ENCODE measurements at places on chromosomes 12 and 14. TPM values are rescaled to one million over a fixed set of nuclear protein-coding genes. Genes with fewer than 3 reads are reported as not detected.

Gene FAM90A1
- not detected for total RNA-seq

Gene KDM2B
- total RNA-seq, result 29.8 TPM

DNA sequence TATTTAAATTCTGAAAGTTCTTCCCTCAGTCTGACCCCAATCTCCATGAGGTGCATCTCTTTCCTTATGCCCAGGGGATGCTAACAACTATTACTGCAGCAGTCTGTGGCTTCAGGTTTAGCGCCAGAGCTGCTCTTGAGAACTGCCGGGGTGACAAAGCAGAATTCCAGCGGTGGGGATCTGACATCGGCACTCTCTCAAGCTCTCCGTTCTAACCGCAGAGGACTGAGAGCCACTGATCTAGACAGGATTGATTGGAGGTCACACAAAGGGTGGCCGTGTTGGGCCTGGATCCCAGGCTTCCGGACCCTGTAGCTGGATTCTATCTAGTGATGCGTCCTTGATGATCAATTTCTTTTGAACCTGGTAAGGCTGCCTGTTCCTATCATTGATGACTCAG lies 155.6 kb upstream of the TMEM132C start:
- no peaks in the 10 kb centered on the region for H3K36me3 ChIP-seq
- H3K27ac ChIP-seq, result no peak overlapping the region
- H3K4me3 ChIP-seq, result no peak overlapping the region
- no peaks in the 10 kb centered on the region for H3K27me3 ChIP-seq

DNA sequence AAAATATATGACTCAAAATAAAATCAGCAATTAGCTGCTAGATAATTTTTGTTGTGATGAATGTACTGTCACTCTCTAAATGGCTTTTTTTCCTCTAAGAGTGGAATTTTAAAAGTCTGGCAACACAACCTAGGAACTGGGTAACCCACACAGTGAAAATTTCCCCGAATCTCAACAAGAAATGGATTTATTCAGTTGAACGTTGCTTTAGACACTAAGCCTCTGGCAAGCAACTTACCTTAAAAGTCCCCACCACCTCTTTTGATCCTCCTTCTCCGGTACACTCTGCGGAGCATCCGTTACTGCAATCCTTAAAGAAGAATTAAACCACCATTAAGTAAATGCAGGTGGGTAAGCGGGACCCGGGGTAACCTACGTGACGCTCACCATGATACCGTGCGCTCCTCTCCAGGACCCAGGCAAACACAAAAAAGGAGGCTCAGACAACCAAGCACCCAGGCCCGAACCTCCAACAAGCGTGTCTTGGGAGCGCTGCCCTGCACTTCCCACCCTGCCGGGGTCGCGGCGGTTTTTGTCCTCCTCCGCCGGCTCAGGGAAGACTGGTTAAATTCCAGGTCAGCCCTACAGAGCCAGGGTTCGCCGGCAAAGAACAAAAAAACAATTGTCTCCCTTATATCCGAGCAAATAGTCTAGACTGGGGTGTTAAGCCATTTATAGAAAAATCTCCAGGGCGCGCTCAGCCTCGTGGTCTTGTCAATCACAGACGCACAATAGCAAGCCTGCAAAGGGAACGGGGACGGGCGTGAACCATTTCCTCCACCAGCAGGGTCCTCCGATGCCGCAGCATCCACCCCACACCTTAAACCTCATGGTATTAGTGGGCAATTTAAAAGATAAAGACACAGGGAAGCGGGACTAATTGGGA lies 47.1 kb downstream of the BCAT1 start:
- H3K4me3 ChIP-seq, result peak overlapping the region; percentile 80
- peaks cover 39% of the 10 kb centered on the region for H3K4me1 ChIP-seq
- H3K27me3 ChIP-seq, result no peaks in the 10 kb centered on the region
- H3K27ac ChIP-seq, result peak overlapping the region; percentile 70
- peak; percentile 56 for DNase-seq

DNA sequence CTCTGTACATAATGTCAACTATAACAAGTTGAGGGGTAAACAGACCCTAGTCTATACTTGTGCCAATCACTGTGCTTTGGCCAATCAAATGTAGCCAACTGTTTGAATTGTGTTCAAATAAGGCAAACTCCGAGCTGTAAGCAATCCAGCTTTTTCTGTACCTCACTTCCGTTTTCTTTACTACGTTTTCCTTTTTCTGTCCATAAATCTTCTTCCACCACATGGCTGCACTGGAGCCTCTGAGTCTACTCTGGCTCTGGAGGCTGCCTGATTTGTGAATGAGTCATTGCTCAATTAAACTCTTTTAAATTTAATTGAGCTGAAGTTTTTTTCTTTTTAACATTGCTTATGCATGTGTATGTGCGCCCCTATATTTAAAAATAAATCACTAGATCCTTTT lies 29.7 kb downstream of the CLEC1A start:
- H3K4me3 ChIP-seq, result no peak overlapping the region
- H3K27ac ChIP-seq, result no peak overlapping the region
- H3K27me3 ChIP-seq, result no peaks in the 10 kb centered on the region
- H3K36me3 ChIP-seq, result no peaks in the 10 kb centered on the region

- no peak overlapping the region for H3K27ac ChIP-seq
- no peaks in the 10 kb centered on the region for H3K27me3 ChIP-seq
Observed at GRCh38 chr12:126182619-126183236, 1117.5 kb downstream of the AACS start.

DNA sequence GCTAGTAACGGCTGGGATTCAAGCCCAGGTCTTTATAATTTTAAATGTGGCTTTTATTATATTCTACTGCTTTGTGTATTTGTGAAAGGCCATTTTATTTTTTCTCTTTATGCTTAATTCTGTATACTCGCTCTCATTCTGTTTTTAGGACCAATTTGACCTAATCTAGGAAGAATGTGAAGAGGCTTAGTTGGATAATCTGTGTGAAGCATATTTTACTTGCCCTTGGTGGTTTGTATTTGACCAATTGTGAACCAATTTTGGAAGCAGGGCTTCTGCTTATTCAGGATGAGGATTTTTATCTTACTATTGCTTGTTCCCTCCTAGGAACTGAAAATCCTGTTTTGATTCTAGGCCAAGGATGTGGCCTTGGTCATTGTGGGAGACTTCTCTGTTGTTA lies 113.1 kb downstream of the TTC6 start:
- DNase-seq, result no peak
- H3K4me1 ChIP-seq, result no peaks in the 10 kb centered on the region
- no peak overlapping the region for H3K4me3 ChIP-seq

GRCh38 chr12:12191008-12191407 lies 75.8 kb downstream of the LRP6 start:
- no peak for DNase-seq
- H3K36me3 ChIP-seq, result no peaks in the 10 kb centered on the region
- peaks cover 8% of the 10 kb centered on the region for H3K4me1 ChIP-seq
- H3K27me3 ChIP-seq, result no peaks in the 10 kb centered on the region

DNA sequence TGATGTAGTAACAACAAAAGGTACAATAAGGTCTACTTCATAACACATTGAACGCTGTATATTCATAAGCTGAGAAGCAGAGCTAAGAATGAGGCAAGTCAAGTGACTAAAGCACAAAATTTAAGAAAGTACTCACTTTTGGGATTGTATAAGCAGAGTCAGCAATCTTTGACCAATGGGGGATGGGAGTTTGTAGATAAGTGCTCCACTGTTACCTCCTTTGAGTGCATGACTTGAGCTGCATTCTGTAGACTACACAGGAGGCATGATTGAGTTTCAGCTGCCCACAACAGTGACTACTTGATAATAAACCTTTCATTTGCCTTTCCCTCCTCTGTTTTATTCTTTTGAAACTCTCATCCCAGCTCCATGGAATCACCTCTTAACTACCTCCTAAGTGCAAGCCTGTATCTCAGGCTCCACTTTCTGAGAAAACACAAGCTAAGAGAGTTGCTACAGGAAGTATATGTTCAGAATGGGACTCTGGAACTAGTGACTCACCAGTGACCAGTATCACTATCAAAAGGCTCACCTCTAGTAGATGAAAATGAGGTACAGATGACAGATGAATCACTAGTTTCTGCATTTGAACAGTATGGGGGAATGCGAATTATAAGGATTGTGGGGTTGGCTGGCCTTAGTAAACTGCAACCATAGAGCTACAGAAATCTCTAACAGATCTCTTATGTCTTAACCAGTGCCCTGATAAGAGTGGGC lies 49.2 kb downstream of the SLC35F4 start:
- no peaks in the 10 kb centered on the region for H3K36me3 ChIP-seq
- H3K4me3 ChIP-seq, result no peak overlapping the region
- H3K27ac ChIP-seq, result no peak overlapping the region
- DNase-seq, result no peak

DNA sequence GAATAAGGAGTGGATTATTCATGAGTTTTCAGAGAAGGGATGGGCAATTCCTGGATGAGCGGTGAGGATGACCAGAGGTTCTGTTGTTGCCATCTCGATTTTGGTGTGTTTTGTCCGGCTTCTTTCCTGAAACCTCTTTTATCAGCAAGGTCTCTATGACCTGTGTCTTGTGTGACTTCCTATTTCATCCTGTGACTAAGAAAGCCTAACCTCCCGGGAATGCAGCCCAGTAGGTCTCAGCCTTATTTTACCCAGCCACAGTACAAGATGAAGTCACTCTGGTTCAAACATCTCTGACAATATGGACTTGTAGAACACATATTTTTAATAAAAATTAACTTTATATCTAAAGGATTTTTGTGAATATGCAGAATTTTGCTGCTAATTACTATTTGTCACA lies 716.4 kb downstream of the FSCB start:
- no peak overlapping the region for H3K4me3 ChIP-seq
- no peak overlapping the region for H3K27ac ChIP-seq
- no peaks in the 10 kb centered on the region for H3K4me1 ChIP-seq
- H3K36me3 ChIP-seq, result no peaks in the 10 kb centered on the region
- no peak for DNase-seq

DNA sequence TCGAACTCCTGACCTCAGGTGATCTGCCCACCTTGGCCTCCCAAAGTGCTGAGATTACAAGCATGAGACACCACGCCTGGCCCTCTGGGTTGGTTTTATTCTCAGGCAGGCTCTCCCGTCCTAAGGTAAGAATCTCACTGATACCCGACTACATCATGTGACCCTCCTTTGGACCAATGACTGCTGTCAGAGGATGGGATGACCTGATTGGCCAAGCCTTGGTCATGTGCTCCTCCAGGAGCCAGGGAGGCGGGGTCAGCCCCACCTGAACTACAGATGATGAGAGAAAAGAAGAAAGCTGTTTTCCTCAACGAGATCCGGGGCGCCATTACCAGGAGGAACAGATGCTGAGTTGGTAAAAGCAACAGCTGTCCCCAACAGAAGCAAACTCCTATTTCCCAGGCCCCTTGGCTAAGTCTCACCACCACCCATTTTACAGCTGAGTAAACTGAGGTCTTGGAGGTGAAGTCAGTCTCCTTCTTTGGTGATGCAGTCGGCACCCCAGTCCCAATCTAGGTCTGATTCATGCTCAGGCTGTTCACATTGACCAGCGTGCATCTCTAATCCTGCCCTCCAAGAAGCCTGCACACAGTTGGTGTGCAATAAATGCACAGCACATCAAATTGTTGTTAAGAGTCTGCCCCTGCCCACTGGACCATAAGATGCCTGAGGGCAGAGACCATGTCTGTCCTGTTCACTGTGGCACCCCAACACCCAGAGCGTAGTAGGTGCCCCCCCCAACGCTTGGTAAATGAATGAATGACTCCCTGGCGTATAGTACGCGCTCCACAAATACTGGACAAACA lies 118.8 kb downstream of the SCARB1 start:
- no peak overlapping the region for H3K4me3 ChIP-seq
- peaks cover 33% of the 10 kb centered on the region for H3K4me1 ChIP-seq

Gene SPTB
- not detected for total RNA-seq

Gene SLC11A2
- 80.7 TPM for total RNA-seq

DNA sequence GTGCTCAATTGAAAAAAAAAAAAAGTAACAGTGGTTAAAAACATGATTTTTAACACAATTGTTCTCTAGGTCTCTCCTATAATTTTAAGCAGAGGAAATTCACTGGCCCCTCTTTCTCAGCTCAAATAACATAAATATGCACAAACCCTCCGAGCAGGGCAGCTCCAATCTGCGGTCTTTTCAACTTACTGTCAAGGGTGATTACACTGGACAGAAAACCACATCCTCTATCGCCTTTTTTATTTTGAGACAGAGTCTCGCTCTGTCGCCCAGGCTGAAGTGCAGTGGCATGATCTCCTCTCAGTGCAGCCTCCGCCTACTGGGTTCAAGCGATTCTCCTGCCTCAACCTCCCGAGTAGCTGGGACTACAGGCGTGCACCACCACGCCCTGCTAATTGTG lies 16.5 kb upstream of the GABARAPL1 start:
- H3K4me1 ChIP-seq, result peaks cover 13% of the 10 kb centered on the region

DNA sequence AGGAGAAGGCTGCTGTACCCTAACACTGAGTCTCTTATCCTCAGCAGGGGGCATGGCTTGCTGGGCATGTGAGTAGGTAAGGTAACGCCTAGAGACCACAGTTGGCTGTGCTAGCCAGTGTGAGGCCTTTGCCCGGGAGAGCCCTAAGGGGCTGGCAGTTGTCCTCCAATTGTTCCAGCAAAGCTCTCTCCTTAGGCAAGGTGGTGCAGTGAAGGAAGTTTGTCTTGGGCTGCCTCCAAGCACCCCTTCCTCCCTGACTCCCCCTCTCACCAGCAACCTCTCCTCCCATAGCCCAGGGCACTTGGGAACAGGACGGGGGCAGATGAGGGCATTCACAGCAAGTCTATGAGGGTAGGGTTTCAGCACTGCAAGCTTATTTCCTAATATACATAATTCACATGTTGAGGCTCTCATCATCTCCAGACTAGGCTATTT lies 23.0 kb downstream of the LACRT start:
- H3K27me3 ChIP-seq, result peaks cover 18% of the 10 kb centered on the region
- no peaks in the 10 kb centered on the region for H3K4me1 ChIP-seq
- no peaks in the 10 kb centered on the region for H3K36me3 ChIP-seq
- no peak overlapping the region for H3K4me3 ChIP-seq
- no peak for DNase-seq

- H3K4me1 ChIP-seq, result peaks cover 17% of the 10 kb centered on the region
- H3K27me3 ChIP-seq, result no peaks in the 10 kb centered on the region
- no peaks in the 10 kb centered on the region for H3K36me3 ChIP-seq
- DNase-seq, result peak; percentile 90
- no peak overlapping the region for H3K4me3 ChIP-seq
Observed at GRCh38 chr12:122840580-122841513, 5.6 kb downstream of the HIP1R start.

- no peaks in the 10 kb centered on the region for H3K27me3 ChIP-seq
- H3K36me3 ChIP-seq, result peaks cover 22% of the 10 kb centered on the region
- no peak overlapping the region for H3K4me3 ChIP-seq
- peak overlapping the region; percentile 81 for H3K27ac ChIP-seq
Observed at GRCh38 chr14:51674294-51675002, 22.7 kb downstream of the FRMD6 start.

GRCh38 chr12:76268267-76268666 lies 79.9 kb downstream of the BBS10 start:
- H3K36me3 ChIP-seq, result no peaks in the 10 kb centered on the region
- H3K4me1 ChIP-seq, result peaks cover 32% of the 10 kb centered on the region
- no peak for DNase-seq
- no peaks in the 10 kb centered on the region for H3K27me3 ChIP-seq
- H3K4me3 ChIP-seq, result no peak overlapping the region

DNA sequence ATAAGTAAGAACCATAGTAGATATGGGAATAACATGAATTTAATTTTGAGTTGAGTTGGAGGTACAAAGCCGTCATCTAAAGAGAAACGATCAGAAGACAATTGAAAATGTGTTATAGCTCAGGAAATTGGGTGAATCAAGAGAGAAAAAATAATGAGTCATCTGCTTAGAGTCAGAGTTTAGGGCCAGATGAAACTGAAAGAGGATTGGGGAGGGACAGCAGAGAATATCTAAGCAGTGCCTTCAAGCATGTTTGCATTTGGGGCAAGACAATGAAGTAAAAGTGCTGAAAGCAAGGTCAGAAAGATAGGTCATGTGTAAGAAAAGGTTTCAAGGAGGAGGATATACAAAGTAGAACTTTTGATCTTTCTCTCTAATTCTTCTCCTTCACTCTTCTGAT lies 49.4 kb downstream of the SLC15A5 start:
- DNase-seq, result no peak
- H3K36me3 ChIP-seq, result no peaks in the 10 kb centered on the region
- no peaks in the 10 kb centered on the region for H3K4me1 ChIP-seq
- no peak overlapping the region for H3K4me3 ChIP-seq
- H3K27me3 ChIP-seq, result no peaks in the 10 kb centered on the region

Gene NTN4
- 45.1 TPM for total RNA-seq
